ENCODE measurements at places on chromosomes 16 and 17.

- no peak for DNase-seq
These were observed 53.0 kb downstream of the PECAM1 start for GRCh38 chr17:64337676-64338075.

DNA sequence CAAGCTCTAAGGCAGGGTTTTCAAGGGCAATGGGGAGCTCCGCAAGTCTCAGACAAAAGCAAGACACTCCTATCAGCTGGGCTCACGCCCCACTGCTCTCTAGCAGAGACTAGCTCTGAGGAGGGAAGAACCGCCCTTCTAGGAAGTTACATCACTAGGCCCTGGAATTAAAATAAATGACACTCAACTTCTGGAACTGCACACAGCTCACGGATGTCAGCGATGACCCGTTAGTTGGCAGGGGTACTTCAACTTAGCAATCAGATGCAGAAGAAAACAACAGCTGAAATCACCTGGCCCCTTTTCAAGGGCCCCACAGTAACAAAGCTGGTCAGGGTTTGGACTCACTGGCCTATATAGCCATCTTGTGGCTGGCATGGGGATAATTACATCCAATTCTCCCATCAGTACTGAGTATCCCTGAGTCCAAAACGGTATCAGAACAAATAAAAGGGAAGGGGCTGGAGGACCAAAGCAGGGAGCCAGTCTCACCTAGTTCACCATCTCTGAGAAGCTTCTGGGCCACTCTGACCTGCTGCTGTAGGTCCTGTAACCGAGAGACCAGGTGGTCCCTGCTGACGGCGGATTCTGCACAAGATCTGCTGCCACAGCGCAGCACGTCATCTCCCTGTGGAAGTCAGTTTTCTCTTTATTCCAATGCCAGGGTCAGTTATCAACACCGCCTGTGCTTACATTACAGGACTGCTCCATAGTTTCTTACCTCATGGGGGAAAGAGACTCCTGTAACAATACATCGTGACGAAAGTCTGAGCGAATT lies 22.2 kb downstream of the SERPINF1 start:
- DNase-seq, result no peak

GRCh38 chr16:15726715-15727114 lies 76.7 kb downstream of the NDE1 start:
- no peak for DNase-seq

DNA sequence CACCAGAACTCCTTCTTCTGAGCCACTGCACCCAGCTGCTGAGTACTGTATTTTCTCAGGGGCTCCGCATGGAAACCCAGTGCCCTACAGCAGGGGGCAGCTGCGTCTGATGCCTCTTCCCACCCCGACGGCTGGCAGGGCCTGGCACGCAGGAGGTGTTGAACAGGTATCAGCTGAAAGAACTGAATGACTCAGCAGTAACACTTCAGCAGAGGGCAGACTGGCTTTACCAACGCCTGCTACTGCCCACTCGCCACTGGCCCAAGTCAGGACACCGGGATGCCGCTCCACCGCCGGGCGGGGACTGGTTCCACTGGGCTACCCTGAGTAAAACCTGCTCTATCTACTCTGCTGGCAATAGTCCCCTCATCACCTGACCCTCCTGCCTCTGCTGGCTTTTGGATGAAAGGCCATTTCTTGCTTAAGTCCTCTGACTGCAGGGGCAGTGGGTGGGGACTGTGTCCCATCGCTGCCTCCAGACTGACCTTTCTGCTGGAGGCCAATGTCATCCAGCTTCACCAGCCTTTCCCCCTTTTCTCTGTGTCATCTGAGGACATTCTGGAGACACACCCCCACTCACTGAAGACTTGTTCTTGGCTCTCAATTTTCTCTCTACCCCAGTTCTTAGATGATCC lies 100.4 kb upstream of the FA2H start:
- DNase-seq, result no peak

DNA sequence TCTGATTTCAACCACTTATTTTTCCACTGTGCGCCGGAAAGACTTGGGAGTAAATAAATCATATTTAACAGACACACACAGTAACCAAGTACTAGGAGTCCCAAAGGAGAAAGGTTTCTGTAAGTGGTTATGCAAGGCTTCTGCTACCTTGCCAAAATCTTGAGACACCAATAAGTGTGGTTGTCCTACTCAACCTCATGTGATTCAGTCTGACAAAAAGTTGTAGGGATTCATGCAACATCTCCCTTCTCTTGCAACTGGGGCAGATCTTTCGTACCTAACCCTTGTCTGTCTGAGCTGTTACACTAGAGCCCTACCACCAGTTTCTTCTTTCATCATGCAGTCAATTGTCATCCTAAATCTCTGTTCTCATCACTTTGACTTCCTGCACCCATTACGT lies 69.9 kb upstream of the NUDT7 start:
- DNase-seq, result no peak

- DNase-seq, result no peak
These were observed 134.7 kb downstream of the ZNF778 start for GRCh38 chr16:89352091-89352681.

Measured in stimulated activated CD8-positive, alpha-beta memory T cell treated with anti-CD3 and anti-CD28 coated beads, Interleukin-4, amount 100 ng/mL, for 4 hours (primary cell).